ENCODE measurements at places on chromosomes 6 and 20. TPM values are rescaled to one million over a fixed set of nuclear protein-coding genes. Genes with fewer than 3 reads are reported as not detected.

The CNR1 gene
- total RNA-seq: not detected

The MRAP2 gene
- total RNA-seq: not detected

The DPPA5 gene
- not detected for total RNA-seq

The RIPOR3 gene
- not detected for total RNA-seq

The CALHM6 gene
- total RNA-seq: 7.1 TPM

The DEFB132 gene
- not detected for total RNA-seq

The ISM1 gene
- 0.51 TPM for total RNA-seq

The RIPPLY2 gene
- total RNA-seq: not detected

The CCN5 gene
- total RNA-seq: not detected

The ERVFRD-1 gene
- total RNA-seq: not detected

GRCh38 chr20:35616465-35617396 is 1.1 kb downstream of the SPAG4 start:
- peaks cover 2% of the 10 kb centered on the region for H3K36me3 ChIP-seq
- peaks cover 50% of the 10 kb centered on the region for H3K4me1 ChIP-seq

GRCh38 chr6:106244931-106245330 is 80.6 kb downstream of the ATG5 start:
- H3K4me3 ChIP-seq: no peak overlapping the region
- H3K36me3 ChIP-seq: peaks cover 36% of the 10 kb centered on the region
- H3K27ac ChIP-seq: no peak overlapping the region
- no peaks in the 10 kb centered on the region for H3K27me3 ChIP-seq
- no peak for DNase-seq
- peaks cover 17% of the 10 kb centered on the region for H3K4me1 ChIP-seq

DNA sequence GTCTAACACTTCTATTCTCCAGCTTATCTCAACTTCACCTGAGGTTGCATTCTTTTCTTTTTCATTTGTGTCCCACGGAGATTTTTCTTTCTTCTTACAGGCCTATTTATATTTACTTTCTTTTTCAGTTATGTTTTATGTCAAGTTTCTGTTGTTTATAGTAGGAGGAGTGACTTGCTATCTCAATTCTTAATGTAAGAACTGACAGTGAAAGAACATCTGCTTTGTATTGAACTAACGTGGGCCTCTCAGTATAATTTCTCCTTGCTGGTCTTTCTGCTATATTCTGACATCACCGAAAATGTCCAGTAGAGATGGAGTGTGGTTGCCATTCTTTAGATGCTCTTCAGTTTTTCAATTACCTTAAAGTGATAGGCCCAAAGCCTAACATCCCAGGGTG is 521.7 kb downstream of the EPM2A start:
- H3K27ac ChIP-seq: no peak overlapping the region
- H3K36me3 ChIP-seq: no peaks in the 10 kb centered on the region
- DNase-seq: no peak

DNA sequence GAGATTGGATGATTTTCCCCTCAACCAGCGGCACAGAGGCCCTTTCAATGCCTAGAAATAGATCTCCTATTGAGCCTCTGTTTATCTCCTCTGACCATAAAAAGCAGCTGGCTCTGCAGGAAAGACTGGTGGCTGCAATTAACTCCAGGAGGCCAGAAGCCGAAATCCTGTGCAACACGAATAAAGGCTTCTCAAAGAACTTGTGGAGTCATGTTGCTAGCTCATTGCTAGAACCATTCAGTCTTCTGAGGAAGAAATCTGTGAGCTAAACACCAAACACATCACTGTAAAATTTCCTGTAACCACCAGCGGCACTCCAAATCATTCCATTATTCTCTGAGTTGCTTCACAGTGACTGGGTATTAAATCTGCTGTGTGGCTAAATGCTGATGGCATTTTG is 49.1 kb upstream of the TPD52L1 start:
- peaks cover 6% of the 10 kb centered on the region for H3K4me1 ChIP-seq
- no peak overlapping the region for H3K4me3 ChIP-seq
- no peaks in the 10 kb centered on the region for H3K27me3 ChIP-seq
- no peak for DNase-seq
- no peak overlapping the region for H3K27ac ChIP-seq

DNA sequence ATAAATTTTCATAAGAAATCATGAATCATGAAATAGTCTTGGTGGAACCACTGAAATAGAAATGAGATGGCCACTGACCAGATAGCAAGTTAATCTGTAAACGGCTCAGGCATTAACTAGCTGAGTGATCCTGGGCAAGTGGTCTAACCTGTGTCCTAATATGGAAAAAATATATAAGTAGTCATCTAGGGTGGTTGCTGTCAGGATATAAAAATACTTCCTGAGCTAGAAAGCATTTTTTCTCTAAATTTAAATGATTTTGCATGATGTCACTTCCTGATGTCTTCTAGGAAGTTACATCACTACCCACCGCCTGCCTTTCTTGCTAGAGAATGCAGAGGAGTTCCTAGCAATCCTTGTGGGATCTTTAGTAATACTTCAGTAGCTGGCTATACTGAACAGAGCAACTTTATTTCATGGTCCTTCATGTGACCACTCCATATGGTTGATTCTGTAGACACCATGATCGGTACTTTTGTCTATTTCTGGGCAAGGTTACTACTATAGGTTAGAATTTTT is 228.1 kb upstream of the CEP162 start:
- no peak overlapping the region for H3K4me3 ChIP-seq
- no peaks in the 10 kb centered on the region for H3K4me1 ChIP-seq
- H3K27ac ChIP-seq: no peak overlapping the region
- H3K36me3 ChIP-seq: no peaks in the 10 kb centered on the region

DNA sequence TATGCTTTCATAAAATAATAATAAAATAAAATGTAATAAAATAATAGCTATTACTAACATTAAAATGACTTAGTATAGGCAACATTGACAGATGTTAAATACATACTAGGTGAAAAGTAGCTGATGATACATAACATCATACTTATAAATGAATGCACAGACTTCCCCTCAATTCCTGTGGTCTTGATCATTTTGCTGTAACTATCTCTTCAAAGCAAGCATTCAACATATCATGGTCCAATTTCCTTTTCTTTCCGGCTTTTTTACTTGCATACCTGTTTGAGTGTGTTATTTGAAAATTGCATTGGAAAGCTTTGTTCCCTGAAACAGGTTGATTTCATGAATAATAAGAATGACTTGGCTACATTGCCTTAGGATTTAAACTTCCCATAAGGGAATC is 309.3 kb downstream of the HDGFL1 start:
- no peak for DNase-seq
- no peak overlapping the region for H3K27ac ChIP-seq
- no peaks in the 10 kb centered on the region for H3K4me1 ChIP-seq
- peaks cover 2% of the 10 kb centered on the region for H3K27me3 ChIP-seq
- H3K36me3 ChIP-seq: no peaks in the 10 kb centered on the region

DNA sequence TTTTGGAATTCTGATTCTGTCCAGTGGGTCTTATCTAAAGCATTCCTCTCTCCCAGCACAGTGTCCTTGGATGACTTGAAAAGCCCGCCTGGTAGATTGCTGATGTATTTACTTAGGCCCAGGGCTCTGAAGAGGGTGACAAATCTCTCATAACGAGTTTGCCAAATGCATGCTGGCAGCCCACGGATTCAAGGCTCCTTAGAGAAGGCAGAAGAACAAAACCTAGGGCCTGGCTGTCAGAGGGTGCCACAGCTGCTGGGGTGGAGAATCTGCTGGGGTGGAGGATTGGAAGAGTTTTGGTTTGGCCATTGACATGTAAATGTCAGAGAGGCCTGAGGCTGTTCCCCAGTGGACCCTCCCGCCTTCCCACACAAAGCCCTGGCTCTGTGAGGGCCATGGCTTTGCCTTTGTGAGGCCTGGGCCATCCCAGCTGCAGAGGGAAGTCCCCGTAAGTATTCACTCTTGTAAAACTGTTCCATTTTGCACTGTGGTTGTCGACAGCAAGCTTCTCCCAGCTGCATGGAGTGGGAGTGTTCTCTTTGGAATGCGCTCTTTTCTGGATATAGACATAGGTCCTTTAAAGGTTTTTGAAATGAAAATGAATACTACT is 50.3 kb downstream of the ANKRD6 start:
- no peaks in the 10 kb centered on the region for H3K27me3 ChIP-seq
- peaks cover 3% of the 10 kb centered on the region for H3K4me1 ChIP-seq
- no peak overlapping the region for H3K27ac ChIP-seq
- DNase-seq: no peak
- H3K36me3 ChIP-seq: no peaks in the 10 kb centered on the region
- no peak overlapping the region for H3K4me3 ChIP-seq

DNA sequence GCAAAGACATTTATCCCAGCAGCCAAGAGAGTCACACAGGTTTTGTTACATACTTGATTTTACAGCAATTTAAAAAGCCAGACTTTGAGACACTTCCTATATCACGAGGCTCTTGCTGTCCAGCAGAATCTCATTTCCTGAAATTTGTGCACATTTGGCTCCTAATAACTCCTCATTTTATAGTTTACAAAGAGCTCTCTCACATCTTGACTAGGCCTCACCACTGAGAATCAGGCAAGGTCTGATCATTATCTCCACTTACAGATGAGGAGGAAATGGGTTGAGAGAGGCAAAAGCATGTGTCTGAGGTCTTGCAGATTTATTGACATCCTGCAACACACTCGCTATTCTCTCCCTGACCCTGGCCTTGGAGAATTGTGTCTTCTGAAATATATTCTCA is 426.8 kb downstream of the MAFB start:
- no peaks in the 10 kb centered on the region for H3K27me3 ChIP-seq
- no peak overlapping the region for H3K27ac ChIP-seq
- no peak for DNase-seq
- no peaks in the 10 kb centered on the region for H3K4me1 ChIP-seq
- H3K36me3 ChIP-seq: no peaks in the 10 kb centered on the region

DNA sequence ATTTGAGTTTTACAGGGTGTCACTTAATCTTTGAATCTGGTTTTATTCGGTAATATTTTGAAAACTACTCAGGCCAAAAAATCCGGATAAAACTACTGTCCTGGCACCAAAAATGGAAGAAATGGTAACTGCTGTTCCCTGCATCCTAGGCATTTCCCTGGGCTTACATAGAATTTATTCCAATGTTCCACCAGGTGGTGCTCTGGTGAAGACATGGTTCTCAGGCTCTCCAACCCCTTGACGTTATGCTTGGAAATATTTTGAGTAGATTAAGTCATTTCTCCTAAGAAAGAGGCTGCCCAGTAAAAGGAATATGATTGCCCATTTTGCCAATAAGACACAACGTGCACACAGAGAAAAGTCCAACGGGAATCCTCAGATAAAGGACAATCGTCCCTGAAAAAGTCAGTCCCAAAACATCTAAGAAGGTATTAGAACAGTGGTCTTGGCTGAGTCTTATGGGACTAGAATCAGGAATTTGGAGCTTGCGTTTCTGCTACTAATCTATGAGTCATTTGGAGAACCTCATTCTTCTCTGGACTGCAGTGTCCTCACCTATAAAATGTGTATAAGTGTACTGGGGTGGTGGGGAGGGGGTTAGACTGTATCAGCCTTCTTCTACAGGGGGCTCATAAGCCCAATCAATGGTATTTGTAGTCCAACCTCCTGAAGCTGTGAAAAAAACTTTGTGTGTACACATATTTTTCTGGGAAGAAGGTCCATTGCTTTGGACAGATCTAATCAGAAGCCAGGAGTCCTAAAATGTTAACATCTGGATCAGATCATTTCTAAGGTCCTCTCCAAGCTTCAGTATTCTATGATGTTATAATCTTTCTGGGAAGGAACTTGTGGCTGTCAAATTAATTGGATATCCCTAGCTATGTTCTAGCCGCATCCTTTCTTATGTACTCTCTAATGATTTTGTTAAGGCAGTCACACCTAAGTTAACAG is 131.0 kb upstream of the BMP2 start:
- H3K27me3 ChIP-seq: no peaks in the 10 kb centered on the region
- H3K4me1 ChIP-seq: no peaks in the 10 kb centered on the region
- H3K36me3 ChIP-seq: no peaks in the 10 kb centered on the region
- DNase-seq: no peak
- no peak overlapping the region for H3K27ac ChIP-seq

DNA sequence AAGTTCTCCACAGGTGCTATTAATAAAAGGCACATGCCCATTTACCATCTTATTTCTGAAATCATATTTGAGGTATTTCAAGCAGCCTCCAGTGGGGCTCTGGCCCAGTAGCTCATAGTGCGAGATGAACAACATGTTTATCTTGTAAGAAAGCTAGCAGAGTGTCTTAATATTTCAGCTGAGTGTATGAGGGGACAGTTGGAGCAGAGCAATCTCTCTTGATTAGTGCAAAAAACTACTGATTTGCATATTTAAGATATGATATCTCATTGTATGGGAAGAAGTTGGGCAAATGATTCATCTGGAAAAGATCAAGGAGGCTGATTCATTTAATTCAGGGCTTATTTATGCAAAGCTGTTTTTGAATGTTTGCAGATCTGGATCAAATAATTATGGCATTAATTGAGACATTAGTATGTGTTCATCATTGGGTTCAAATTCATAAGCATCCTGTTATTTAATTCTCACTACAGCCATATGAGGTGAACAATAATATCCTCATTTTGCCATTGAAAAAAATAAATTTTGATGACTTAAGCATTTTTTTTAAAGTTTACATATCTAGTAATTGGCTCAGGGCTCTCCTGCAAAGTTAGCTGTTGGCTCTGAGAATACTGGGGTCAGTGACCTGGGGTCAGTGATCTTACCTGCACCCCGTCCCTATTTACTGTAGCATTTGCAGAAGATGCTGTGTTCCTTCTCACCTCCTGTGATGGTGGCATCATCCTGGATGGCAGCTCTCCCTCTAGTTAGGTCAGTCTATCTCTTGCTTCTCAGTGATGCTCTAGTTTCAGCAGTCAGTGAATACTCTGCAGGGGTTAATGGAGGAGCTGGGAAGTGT is 24.1 kb upstream of the GCLC start:
- peaks cover 2% of the 10 kb centered on the region for H3K4me1 ChIP-seq
- no peak for DNase-seq
- peaks cover 6% of the 10 kb centered on the region for H3K27me3 ChIP-seq
- no peak overlapping the region for H3K4me3 ChIP-seq
- H3K27ac ChIP-seq: no peak overlapping the region

DNA sequence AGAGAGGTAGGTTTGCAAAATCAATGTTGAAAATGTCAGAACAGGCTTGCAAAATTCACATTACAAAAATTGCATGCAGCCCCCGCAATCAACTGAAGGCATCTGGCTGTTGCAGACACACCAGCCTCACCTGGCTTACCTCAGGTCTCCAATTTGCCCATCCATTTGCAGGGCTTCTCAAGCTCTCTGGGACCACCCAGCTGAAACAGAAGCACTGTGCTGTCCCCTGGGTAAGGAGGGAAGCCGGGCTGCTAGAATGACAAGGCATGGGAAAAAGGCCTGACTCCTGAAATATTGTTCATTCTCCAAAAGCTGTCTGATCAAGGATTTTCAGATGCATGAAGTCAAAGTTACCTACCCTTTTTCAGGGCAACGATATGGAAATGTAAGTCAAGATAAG is 52.6 kb upstream of the CD93 start:
- H3K4me3 ChIP-seq: no peak overlapping the region
- no peaks in the 10 kb centered on the region for H3K27me3 ChIP-seq
- H3K36me3 ChIP-seq: no peaks in the 10 kb centered on the region
- H3K4me1 ChIP-seq: peaks cover 19% of the 10 kb centered on the region
- no peak for DNase-seq
- H3K27ac ChIP-seq: no peak overlapping the region

GRCh38 chr20:64194269-64194668 is 30.0 kb downstream of the MYT1 start:
- no peaks in the 10 kb centered on the region for H3K4me1 ChIP-seq
- no peaks in the 10 kb centered on the region for H3K36me3 ChIP-seq
- H3K27me3 ChIP-seq: peaks cover 5% of the 10 kb centered on the region
- no peak overlapping the region for H3K4me3 ChIP-seq
- no peak for DNase-seq
- H3K27ac ChIP-seq: no peak overlapping the region
